Karpas-422 (cell line): ENCODE measurements at places on chromosomes 11 and 22.

DNA sequence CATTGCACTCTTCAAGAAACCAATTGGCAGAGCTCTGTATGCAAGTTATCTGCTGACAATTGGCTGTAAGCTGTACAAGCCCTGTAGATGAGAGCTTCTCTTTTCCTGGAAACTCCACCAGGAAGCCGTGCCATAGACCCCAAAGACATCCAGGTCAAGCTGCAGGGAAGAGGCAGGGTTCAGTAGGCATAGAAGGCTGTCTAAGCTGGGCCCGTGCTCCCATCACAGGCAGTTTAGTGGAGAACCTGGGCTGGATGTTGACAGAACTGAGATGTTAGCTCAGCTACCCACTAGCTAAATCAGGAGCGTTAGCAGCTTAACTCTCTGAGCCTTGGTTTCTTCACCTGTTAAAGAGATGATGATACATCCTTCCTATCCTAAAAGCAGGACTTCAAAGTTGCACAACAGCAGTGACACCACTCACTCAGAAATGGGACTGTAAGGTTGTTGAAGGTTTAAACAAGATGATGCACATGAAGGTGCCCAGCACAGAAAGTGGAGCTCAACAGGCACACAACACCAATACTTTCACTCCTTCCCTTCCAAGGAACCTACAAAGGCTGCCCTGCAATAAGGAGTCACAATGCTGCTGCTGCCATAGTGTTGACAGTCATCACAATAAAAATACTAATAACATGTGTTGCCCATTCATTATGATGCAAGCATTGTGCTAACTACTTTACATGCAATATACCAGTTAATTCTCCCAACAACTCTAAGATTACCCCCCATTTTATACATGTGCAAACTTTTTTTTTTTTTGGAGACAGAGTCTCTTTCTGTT is 115.4 kb downstream of the ZBTB16 start:
- DNase-seq, result no peak

GRCh38 chr11:130830566-130830965 is 85.7 kb downstream of the SNX19 start:
- no peak for DNase-seq

DNA sequence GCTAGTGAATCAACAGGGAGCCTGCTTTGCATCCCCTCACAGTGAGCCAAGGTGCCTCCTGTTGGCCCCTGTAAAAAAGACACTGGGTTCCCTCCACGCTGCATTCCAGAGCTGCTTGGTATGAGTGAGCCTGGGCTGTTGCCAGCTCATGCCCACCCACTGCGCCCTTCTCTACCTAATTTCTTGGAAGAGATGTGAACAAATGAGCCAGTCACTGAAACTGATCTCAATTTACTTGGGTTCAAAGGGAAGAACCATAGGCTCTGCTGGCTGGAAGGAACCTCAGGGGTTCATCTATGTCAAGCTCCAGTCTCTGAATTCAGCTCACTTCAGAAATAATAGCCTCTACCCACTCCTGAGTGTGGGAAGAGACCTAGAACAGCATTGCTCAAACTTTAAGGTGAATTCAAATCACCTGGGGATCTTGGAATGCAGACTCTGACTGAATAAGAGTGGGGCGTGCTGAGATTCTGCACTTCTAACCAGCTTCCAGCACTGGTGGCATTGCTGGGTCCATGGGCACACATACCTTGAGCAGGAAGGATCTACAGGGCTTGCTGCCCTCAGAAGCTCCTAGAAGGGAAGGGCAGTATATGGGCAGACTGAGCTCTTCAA is 5.4 kb upstream of the TMPRSS4 start:
- DNase-seq, result no peak

GRCh38 chr22:32846780-32847491 is 45.4 kb downstream of the TIMP3 start:
- DNase-seq, result no peak

- DNase-seq, result no peak
These were observed 10.3 kb downstream of the POLDIP3 start for GRCh38 chr22:42604403-42604802.

DNA sequence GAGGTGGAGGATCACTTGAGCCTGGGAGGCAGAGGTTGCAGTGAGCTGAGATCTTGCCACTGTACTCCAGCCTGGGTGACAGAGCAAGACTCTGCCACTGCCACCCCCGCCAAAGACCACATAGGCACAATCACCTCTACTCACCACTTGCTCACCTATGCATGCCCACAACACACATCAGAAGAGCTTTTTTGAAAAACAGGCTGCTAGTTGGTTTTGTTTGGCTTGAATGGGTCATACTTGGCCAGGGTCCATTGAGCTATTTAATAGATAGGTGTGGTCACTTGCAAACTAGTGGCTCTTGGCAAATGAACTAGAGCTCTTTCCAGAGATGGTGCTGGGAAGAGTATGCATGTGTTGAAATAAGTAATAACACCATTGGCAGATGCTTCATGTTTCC is 80.1 kb downstream of the EMSY start:
- DNase-seq, result no peak

DNA sequence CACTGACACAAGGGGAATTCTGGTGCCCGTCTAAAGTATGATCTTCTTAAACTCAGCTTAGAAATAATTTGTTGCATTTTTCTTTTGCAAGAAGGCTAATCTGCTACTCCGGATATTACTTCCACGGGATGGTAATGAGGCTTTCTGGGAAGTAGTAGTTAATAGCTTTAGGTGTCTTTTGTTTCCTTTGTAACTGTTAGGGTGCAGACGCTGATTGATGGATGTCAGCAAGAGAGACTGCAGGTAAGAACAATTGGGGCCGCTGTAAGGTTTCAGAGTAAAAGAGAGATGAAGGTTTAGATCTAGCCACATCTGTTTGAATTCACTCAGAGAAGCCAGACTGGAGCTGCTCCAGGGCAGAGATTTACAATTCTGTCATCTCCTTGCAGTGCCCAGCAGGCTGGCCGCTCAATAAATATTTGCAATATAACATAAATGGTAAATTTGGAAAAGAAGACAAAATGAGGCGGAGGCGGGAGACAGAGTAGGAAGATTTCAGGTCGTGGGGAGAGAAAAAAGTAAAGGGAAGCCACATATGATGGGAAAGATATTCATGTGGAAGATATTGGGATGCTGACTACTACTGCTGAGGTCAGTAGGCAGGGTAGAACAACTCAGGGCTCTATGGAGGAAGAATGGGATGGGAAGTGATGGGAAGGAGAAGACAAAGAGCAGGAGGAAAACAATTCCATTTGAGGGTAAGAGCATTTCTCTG is 320.5 kb downstream of the AASDHPPT start:
- no peak for DNase-seq

- no peak for DNase-seq
These were observed 3.4 kb upstream of the FADS1 start for GRCh38 chr11:61820174-61820573.

- no peak for DNase-seq
These were observed 42.9 kb downstream of the YWHAH start for GRCh38 chr22:31987218-31987617.

GRCh38 chr11:6602096-6602940 is 1.1 kb downstream of the RRP8 start:
- no peak for DNase-seq

DNA sequence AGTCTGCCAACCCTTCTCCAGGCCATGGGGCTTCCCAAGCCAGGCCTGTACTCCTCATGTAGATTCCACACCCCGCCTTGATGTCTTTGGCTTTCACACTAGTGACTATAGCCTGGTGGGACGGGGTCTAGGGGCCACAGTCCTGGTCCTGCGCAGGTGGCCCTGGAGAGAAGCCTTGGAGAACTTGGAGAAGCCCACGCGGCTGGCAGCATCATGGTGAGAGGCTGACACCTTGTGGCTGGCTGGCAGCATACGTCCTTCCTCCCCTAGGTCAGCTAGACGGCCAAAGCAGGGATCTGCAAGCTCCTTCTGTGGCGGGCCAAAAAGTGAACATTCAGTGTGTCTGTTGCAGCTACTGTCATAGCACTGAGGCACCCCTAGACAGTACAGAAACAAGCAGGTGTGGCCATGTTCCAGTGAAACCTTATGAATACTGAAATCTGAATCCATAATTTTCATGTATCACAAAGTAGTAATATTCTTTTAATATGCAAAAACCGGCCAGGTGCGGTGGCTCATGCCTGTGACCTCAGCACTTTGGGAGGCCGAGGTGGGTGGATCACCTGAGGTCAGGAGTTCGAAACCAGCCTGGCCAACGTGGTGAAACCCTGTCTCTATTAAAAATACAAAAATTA is 42.0 kb downstream of the FAM83F start:
- peak; percentile 90 for DNase-seq

DNA sequence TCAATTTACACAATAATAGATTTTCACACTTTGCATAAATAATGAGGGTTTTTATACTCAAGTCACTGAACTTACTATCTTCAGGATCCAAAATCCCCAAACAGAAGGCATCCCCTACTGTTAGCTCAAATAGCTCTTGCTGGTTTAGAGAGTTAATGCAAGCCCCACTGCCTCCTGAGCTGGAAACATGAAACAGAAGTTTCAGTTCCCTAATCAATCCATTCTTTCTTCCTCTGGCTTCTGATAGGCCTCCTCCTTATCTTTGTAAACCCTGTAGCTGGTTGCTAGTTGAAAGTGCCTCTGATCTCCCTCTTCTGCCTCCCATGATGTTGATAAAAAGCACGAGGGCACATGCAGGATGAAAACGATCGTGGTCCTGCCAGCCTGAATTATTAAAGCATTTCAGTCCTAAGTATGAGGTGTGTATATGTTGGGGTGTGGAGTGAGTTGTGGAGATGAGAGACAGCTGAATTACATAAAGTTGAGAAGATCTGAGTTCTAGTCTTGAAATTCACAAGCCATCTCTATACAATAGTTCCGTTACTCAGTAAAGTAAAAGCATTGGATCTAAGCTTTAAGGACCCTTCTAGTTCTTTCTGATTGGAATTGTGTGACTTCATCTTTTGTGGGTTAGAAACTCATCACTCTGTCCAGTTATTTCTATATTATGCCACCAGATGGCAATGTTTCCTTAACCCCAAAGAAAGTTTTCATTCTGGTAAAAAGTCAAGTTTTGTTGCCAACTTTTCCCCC is 35.0 kb upstream of the EHF start:
- peak; percentile 69 for DNase-seq

- no peak for DNase-seq
These were observed 55.2 kb downstream of the SLC1A2 start for GRCh38 chr11:35363854-35364780.

GRCh38 chr11:12079726-12080556 is 30.4 kb upstream of the MICAL2 start:
- DNase-seq, result no peak

GRCh38 chr11:90803831-90804230 is 581.0 kb upstream of the CHORDC1 start:
- DNase-seq, result no peak

DNA sequence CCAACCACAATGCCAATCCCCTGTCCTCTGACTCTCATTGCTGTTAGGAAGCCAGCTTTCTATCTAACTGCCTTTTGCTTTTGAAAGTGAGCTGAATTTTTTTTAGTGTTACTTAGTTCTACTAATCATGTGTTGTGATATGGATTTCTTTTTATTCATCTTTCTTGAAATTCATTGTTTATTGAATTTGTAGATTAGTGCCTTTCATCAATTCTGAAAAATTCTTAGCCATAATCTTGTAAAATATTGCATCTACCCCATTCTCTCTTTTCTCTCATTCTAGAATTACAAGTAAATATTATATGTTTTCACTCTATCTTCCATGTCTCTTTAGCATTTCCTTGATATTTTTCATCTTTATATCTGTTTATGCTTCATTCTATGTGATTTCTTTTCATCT is 47.8 kb downstream of the DDIAS start:
- DNase-seq, result no peak

DNA sequence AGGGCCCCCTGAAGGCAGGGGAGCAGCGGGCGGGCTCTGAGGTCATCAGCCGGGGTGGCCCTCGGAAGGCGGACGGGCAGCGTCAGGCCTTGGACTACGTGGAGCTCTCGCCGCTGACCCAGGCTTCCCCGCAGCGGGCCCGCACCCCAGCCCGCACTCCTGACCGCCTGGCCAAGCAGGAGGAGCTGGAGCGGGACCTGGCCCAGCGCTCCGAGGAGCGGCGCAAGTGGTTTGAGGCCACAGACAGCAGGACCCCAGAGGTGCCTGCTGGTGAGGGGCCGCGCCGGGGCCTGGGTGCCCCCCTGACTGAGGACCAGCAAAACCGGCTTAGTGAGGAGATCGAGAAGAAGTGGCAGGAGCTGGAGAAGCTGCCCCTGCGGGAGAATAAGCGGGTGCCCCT is 50.1 kb upstream of the GCAT start:
- DNase-seq, result no peak

DNA sequence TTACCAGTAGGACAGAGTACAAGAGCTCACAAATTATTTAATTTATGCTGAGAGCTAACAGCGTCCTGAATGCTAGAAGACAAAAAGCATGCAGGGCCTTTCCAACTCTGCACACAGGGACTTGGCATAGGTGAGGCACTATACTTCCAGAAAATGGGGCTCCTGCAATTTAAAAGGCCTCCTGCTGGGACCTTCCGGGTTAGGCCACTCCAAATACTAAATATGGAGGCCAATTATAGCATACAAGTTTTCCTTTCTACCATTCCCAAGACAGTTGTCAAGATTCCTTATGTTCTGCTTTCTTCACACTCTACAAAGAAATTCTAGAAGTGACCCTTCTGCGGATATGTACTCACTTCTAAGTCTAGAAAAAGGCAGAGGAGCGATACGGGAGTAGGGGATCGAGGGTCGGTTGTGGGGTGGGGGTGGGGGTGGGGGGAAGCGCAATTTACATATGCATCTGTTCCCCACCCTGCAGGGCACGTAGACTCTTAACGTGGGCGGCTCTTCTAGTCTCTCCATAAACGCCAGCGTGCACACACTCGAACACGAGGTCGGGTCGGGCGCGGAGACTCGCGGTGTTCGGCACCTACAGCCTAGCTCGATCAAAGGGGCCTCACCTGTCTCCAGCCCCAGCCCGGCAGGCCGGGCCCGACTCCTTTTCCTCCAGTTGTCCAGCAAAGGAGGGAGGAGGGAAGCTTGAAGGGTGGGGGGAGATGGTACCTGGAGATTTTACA is 728 bp downstream of the DCUN1D5 start:
- DNase-seq, result peak; percentile 94

DNA sequence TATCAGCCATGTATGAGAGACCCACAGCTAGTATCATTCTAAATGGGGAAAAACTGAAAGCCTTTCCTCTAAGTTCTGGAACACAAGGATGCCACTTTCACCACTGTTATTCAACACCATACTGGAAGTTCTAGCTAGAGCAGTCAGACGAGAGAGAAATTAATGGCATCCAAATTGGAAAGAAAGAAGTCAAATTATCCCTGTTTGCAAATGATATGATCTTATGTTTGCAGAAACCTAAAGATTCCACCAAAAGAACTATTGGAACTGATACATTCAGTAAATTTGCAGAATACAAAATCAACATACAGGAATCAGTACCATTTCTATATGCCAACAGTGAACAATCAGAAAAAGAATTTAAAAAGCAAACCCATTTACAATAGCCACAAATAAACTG is 226.0 kb downstream of the TRPC6 start:
- DNase-seq, result no peak

- no peak for DNase-seq
These were observed 1341.5 kb downstream of the BRD1 start for GRCh38 chr22:48486134-48486532.

- no peak for DNase-seq
These were observed 2.1 kb downstream of the ADM start for GRCh38 chr11:10307022-10307399.

GRCh38 chr22:19701420-19702145 is 12.7 kb upstream of the SEPTIN5 start:
- no peak for DNase-seq
